ENCODE measurements at places on chromosomes 12 and 14. TPM values are rescaled to one million over a fixed set of nuclear protein-coding genes. Genes with fewer than 3 reads are reported as not detected.

Gene RIPK3
- total RNA-seq, result not detected

Gene LDHB
- total RNA-seq, result 731 TPM

Gene CLEC6A
- total RNA-seq, result not detected

- no peak for DNase-seq
Observed at GRCh38 chr14:91919814-91920213, 27.7 kb downstream of the FBLN5 start.
